Activated naive CD8-positive, alpha-beta T cell treated with anti-CD3 and anti-CD28 coated beads for 36 hours (primary cell): ENCODE measurements at places on chromosomes 4 and X.

DNA sequence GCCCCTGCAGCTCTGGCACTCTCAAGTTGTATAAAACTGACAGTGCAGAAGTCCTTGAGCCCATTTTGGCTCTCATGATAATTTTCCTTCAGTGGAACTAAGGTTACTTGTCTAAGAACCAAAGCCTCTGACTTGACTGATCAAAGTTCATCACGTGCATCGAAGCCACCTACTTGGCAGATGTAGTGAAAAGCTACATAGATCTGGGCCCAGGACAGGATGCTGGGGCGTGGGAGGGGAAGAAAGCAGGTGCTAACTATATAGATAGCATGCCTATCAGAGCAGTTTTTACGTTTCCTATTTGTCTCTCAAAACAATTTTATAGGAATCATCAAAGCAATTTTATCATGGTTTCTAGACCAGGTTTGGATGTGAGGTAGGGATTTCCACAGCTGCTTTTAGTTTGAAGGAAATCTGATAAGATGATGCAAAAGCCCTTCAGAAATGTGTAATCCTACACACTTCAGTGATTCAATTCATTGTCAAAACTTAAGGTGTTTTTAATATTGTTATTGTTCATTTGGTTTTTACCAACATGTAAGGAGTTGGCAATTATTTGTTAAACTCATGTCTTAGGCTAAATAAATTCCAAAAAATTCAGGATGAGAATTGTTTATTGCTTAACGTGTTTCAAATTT lies 1.2 kb upstream of the CD40LG start:
- peaks cover 53% of the 10 kb centered on the region for H3K4me1 ChIP-seq
- H3K36me3 ChIP-seq, result peaks cover 3% of the 10 kb centered on the region
- peak overlapping the region; percentile 36 for H3K27ac ChIP-seq
- DNase-seq, result peak; percentile 48
- no peak overlapping the region for H3K4me3 ChIP-seq
- H3K27me3 ChIP-seq, result no peaks in the 10 kb centered on the region

DNA sequence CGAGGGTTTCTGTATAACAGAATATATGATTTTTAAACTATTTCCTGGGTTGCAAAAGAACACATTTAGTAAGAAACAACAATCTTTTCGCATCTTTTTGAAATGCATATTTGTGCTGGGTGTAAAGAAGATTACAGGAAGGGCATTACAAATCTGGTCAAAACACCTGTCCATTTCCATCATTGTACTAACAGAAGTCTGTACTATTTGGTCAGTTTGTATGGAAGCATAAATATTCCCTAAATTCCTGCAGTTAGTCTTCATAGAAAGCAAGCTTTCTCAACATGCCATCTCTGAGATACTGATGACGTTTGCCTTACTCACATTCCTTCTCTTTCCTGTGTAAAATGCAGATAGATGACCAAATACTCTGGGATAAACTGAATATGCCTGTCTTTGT lies 203.3 kb downstream of the NWD2 start:
- no peak overlapping the region for H3K27ac ChIP-seq
- H3K4me3 ChIP-seq, result no peak overlapping the region
- no peak for DNase-seq
- peaks cover 29% of the 10 kb centered on the region for H3K27me3 ChIP-seq
- H3K4me1 ChIP-seq, result no peaks in the 10 kb centered on the region

- DNase-seq, result no peak
- peaks cover 46% of the 10 kb centered on the region for H3K36me3 ChIP-seq
- peak overlapping the region; percentile 31 for H3K27ac ChIP-seq
- no peaks in the 10 kb centered on the region for H3K27me3 ChIP-seq
- no peak overlapping the region for H3K4me3 ChIP-seq
Observed at GRCh38 chr4:153539422-153539821, 73.3 kb downstream of the TMEM131L start.

GRCh38 chr4:93649828-93650227 lies 178.7 kb upstream of the ATOH1 start:
- no peak for DNase-seq
- no peak overlapping the region for H3K27ac ChIP-seq
- H3K4me3 ChIP-seq, result no peak overlapping the region
- no peaks in the 10 kb centered on the region for H3K27me3 ChIP-seq
- no peaks in the 10 kb centered on the region for H3K36me3 ChIP-seq
- no peaks in the 10 kb centered on the region for H3K4me1 ChIP-seq

DNA sequence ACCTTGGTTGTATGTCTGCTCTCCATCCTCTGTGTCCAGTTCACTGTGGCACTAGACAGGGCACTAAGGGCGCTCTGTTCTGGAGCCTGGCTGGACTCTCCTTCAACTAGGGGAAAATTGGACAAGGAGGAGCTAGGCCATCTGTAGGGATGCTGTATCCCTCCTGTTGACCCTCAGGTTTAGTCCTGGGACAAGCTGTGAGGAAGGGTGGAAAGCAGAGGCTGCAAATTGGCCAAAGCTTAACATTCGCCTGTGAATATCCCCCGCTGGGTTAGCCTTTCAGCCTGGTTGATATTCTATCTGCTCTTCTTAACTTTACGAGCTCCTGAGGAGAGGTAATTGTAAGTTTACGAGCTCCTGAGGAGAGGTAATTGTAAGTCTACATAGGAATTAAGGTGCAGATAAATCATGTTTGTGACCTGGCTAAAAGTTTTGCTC lies 64.4 kb upstream of the ENPEP start:
- no peaks in the 10 kb centered on the region for H3K36me3 ChIP-seq
- no peaks in the 10 kb centered on the region for H3K4me1 ChIP-seq
- H3K4me3 ChIP-seq, result no peak overlapping the region
- no peak for DNase-seq
- H3K27ac ChIP-seq, result no peak overlapping the region
- peaks cover 20% of the 10 kb centered on the region for H3K27me3 ChIP-seq

- H3K27ac ChIP-seq, result no peak overlapping the region
- peaks cover 5% of the 10 kb centered on the region for H3K27me3 ChIP-seq
- no peaks in the 10 kb centered on the region for H3K36me3 ChIP-seq
- no peaks in the 10 kb centered on the region for H3K4me1 ChIP-seq
Observed at GRCh38 chr4:89800012-89800516, 36.9 kb downstream of the SNCA start.

- H3K4me1 ChIP-seq, result peaks cover 8% of the 10 kb centered on the region
- peaks cover 3% of the 10 kb centered on the region for H3K27me3 ChIP-seq
- H3K27ac ChIP-seq, result no peak overlapping the region
- no peak overlapping the region for H3K4me3 ChIP-seq
Observed at GRCh38 chrX:40304115-40304514, 206.4 kb upstream of the BCOR start.

GRCh38 chrX:38595801-38596200 lies 34.5 kb downstream of the TSPAN7 start:
- no peak overlapping the region for H3K4me3 ChIP-seq
- DNase-seq, result no peak
- no peaks in the 10 kb centered on the region for H3K4me1 ChIP-seq
- H3K27ac ChIP-seq, result no peak overlapping the region

DNA sequence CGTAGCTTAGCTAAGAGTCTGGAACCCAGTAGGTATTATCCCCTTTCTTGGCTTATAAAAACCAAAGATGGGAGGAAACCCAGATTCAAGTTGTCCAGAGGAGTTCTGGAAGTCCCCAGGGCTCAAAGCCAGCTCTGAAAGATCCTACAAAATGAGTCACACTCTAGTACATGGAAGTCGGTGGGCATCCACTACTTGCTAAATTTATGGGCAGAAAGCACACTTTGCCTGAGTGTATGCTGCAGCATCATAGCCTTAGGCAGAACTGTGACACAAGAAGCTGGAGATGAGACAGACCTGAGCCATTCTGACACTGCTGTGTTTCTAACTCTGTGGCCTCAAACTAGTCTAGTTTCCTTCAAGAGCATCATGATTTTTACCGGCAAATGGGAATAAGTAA lies 429.3 kb downstream of the AFF2 start:
- H3K4me1 ChIP-seq, result no peaks in the 10 kb centered on the region
- H3K27ac ChIP-seq, result no peak overlapping the region
- DNase-seq, result no peak
- no peak overlapping the region for H3K4me3 ChIP-seq
- H3K36me3 ChIP-seq, result no peaks in the 10 kb centered on the region

GRCh38 chrX:32798990-32799389 lies 412.4 kb downstream of the DMD start:
- no peaks in the 10 kb centered on the region for H3K4me1 ChIP-seq
- H3K4me3 ChIP-seq, result no peak overlapping the region
- no peak overlapping the region for H3K27ac ChIP-seq
- DNase-seq, result no peak
- H3K36me3 ChIP-seq, result no peaks in the 10 kb centered on the region
- no peaks in the 10 kb centered on the region for H3K27me3 ChIP-seq

DNA sequence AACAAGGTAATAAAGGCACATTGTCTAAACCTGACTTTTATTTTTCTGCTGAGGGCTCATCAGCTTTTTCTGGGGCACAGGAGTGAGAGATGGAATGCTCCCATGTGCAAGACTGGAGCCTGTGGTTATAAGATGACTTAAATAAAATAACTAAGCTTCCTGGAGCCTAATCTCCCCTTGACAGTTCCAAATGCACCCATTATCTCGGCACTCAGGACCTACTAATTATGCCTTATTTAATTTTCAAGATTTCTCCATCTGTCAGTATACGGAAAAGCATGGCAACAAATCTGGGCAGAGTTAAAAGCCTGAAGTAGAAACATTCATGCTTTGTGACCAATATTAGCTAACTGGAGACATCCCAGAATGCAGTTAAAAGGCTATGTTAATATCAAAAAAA lies 416.7 kb upstream of the TEX13C start:
- no peaks in the 10 kb centered on the region for H3K4me1 ChIP-seq
- no peaks in the 10 kb centered on the region for H3K36me3 ChIP-seq
- H3K27ac ChIP-seq, result no peak overlapping the region
- DNase-seq, result no peak
- H3K4me3 ChIP-seq, result no peak overlapping the region

- H3K36me3 ChIP-seq, result no peaks in the 10 kb centered on the region
- no peak overlapping the region for H3K27ac ChIP-seq
- H3K27me3 ChIP-seq, result no peaks in the 10 kb centered on the region
- peaks cover 3% of the 10 kb centered on the region for H3K4me1 ChIP-seq
- no peak overlapping the region for H3K4me3 ChIP-seq
Observed at GRCh38 chrX:40117715-40118285, 20.0 kb upstream of the BCOR start.

GRCh38 chr4:126790633-126791032 lies 842.1 kb upstream of the INTU start:
- H3K27me3 ChIP-seq, result no peaks in the 10 kb centered on the region
- no peak overlapping the region for H3K27ac ChIP-seq
- DNase-seq, result no peak
- no peak overlapping the region for H3K4me3 ChIP-seq

DNA sequence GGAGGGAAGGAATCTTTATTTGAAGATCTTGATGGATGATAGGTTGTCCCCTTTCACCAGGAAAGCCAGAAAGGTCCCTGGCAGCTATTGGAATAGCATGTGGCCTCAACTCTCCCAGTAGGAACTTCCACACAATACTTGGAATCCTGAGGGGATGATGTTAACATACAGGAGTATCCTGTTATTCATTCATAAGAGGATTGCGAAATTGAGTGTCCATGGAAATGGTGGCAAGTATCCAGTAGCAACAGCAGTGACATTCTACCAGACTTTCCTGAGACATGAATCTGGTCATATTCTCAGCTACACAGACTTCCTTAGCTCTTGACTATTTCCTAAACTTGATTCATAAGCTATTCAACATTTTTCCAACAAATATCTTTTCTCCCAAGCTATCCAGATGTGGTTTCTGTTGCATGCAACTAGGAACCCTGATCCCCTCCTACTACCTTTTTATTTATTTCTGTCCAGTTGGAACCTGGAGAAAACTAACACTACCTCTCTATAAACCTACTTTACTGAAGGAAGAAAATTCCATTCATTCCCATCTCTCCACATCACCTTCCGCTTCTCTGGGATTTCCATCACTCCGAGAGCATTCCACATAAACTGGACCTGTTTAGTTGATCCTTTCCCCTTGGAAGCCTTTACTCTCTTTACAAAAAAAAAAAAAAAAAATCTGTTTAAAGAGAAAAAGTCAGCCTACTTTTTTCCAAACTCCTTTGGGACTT lies 101.8 kb downstream of the ANXA5 start:
- no peak for DNase-seq
- no peak overlapping the region for H3K27ac ChIP-seq
- H3K36me3 ChIP-seq, result no peaks in the 10 kb centered on the region
- H3K4me3 ChIP-seq, result no peak overlapping the region
- peaks cover 8% of the 10 kb centered on the region for H3K4me1 ChIP-seq
